HCEC 1CT (cell line): ENCODE measurements at places on chromosomes 11 and 22.

DNA sequence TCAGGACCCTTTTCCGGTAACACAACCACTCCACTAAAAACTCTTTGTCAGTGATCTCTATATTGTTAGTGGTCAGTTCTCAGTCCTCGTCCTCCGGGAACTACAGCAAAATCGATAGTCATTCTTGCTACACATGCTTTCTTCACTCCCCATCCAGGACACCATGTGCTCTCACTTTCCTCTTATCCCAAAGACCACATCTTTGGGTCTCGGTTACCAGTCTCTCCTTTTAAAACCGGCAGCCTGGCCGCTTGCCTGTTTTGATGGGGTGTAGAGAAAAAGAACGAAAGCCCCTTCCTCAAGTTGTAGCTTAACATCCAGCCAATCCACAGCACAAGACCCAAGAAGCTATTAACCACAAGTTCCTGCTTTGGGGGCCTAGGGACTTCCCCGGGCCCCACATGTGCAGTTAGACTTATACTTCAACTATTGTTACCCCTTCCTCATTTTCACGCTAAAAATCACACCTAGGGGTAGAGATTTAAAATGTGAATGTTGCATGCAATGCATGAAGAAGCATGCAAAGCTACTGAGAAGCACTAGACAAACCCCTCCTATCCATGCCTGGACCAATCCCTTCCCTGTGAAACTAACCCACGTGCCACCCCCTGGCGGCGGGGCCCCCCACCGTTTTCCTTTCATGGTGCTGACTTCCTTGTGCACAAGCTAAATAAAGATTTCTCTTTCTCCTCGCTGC is 1.5 kb upstream of the TOLLIP start:
- no peak for DNase-seq

DNA sequence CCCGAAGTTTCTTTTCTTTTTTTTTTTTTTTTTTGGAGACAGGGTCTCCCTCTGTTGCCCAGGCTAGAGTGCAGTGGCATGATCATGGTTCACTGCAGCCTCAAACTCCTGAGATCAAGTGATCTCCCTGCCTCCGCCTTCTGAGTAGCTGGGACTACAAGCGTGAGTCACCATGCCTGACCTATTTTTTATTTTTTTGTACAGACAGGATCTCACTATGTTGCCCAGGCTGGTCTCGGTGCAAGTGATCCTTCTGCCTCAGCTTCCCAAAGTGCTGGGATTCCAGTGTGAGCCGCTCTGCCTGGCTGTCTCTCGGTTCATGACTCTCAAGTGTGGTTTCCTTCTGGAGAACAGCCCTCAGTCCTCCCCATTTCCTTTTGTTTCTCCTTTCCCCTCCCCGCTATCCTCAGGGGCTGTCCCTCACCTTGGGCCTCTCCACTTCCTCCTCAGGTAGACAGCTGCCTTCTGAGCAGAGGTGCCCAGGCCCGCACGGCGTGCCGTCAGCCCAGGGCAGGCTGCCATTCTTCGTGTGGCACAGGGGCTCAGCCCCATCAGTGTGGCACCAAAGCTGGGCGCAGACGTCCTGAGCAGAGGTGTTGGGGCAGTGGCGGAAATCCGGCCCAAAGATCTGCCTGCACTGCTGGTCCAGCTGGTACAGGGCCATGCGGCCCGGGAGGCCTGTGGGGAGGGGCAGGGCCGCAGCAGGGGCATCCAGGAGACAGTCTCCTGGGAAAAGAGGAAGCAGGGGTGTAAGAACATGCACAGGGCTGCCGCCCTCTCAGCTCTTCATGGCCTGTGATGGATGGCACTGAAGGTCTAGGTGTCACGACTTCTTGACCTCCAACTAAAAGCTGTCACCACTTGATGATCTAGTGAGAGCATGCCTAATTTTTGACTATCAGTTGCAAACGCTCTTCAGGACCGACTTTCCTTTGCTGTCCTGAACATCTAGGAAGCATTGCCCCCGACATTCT is 14.0 kb downstream of the ADAMTS8 start:
- no peak for DNase-seq

DNA sequence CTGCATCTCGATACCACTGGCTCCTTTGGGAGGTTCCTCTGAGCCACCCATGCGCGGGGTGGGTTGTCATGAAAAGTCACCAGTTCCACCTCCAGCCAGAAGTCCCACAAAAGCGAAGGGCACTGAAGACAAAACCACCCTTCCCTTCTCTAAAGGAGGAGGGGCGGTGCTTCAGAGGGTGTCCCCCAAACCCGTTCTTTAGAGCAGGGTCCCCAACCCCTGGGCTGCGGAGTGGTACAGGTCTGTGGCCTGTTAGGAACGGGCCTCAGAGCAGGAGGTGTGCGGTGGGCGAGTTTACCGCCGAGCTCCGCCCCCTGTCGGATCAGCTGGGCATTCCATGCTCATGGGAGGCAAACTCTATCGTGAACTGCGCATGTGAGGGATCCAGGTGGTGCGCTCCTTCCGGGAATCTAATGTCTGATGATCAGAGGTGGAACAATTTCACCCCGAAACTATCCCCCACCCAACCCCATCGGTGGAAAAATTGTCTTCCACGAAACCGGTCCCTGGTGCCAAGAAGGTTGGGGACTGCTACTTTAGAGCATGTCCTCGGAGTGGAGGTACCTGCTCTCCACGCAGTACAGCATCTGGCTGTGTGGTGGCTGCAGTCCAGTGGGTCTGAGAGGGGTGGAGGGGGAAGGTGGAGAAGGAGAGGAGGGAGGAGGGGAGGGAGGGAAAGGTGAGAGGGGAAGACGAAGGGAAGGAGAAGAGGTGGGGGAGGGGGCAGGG is 72.9 kb upstream of the SEPTIN5 start:
- DNase-seq = peak; percentile 3

DNA sequence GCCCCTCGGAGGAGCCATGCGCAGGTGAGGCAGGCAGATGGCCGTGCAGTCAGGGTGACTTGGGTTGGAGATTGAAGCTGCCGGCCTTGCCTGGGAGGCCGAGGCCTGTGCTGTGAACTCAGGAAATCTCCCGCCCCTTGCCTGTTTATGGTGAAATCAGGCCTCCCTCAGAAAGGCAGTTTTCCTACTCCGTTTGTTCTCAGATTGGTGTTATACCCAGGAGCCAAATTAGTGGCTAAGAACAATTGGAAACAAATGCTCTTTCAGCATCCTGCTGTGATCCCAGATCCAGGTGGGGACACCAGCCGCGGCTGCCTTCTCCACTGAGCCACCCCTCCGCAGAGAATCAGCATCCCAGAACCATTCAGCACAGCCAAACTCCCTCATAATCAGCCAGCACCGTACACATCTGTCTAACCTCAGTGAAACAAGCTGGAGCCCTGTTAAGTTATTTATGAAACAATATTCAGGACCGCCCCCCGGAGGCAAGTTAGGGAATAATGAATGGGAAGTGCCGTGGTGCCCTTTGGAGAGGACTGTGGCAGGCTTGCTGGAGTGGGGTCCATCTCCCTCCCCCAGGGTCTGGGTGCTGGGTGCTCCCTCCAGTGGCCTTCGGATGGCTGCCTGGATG is 60.0 kb downstream of the PKNOX2 start:
- DNase-seq = peak; percentile 25

DNA sequence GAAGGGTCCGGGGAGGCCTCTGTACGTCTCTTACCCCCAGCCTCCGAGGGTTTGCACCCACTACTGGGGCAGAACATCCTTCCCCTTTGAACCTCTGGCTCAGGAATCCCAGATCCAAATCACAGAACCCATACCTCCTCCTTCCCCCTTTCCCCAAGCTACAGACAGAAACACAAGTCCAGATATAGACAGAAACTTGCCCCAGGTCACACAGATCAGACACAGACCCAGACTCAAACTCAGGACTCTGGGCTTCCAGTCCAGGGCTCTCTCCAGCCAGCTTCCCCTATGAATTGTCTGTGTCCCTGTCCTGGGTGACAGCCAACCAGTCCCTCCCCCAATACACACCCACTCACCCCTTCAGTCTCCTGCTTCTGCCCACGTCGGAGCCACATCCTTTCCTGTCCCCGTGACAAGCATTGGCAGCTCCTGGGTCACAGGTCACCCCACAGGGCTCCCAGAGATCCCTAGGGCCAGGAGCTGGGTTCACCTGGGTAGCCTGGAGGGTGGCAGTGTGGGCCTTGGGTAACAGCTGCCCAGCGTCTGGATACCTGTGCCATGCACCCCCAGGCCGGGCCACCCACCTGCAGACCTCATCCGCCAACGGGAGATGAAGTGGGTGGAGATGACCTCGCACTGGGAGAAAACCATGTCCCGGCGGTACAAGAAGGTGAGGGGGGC is 772 bp downstream of the TBC1D10C start:
- no peak for DNase-seq

DNA sequence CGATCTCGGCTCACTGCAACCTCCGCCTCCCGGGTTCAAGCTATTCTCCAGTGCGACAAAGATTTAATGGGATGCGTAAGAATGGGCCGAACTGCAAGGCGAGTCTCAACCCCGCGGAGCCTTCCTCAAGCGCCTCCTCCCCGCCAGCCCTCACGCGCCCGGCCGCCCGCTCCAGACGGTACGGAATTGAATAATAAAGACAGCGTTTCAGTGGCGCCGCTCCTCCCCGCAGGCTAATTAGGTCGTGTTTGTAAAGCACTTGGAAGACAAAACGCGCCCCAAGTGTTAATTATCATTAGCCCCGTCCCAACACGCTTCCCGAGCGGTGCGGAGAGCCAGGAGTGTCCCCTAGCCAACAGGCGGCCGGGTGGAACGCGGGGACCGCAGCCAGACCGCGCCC is 192.0 kb downstream of the BUD13 start:
- DNase-seq = no peak

GRCh38 chr11:44585421-44585820 is 20.0 kb downstream of the CD82 start:
- DNase-seq = no peak

- no peak for DNase-seq
Measured at GRCh38 chr11:88827018-88827676, 238.6 kb downstream of the GRM5 start.

- no peak for DNase-seq
Measured at GRCh38 chr11:1916132-1916985, 3.1 kb upstream of the TNNT3 start.

DNA sequence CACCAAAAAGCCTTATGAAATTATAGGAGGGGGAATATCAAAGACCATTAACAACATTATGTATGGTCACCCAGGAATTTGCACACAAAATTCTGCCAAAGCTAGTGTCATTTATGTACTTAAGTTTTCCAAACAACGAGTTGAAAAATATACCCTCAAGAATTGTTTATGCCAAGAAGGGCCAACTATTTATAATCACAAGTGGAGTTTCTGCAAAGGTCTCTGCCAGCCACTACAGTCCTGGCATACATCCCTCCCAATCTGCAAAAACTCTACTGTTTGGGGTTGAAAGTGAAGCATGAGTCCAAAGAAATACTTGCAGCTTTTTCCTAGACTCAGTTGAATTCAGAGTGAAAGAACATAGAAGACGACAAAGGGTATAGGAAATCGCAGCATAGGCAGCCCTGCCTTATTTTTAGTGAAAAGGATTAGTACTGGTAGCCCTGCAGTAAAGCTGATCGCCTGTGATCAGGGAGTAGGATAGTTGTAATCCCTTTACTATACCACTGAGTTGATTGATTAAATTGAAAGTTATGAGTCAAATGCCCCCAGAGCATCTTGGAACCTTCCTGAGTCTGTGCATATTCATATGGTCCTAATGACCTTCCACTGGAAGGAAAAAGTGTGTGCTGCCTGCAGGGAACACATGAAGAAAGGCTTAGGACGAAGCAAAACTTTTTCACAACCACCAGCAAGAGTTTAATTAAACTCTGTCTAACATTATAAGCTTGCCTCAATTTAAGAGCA is 144.0 kb downstream of the SPON1 start:
- DNase-seq = no peak

GRCh38 chr11:62400760-62401159 is 18.1 kb upstream of the SCGB1A1 start:
- peak; percentile 19 for DNase-seq

GRCh38 chr11:95895815-95896214 is 28.1 kb downstream of the MTMR2 start:
- DNase-seq = no peak

- DNase-seq = no peak
Measured at GRCh38 chr22:43207849-43208702, 21.1 kb upstream of the TTLL12 start.

DNA sequence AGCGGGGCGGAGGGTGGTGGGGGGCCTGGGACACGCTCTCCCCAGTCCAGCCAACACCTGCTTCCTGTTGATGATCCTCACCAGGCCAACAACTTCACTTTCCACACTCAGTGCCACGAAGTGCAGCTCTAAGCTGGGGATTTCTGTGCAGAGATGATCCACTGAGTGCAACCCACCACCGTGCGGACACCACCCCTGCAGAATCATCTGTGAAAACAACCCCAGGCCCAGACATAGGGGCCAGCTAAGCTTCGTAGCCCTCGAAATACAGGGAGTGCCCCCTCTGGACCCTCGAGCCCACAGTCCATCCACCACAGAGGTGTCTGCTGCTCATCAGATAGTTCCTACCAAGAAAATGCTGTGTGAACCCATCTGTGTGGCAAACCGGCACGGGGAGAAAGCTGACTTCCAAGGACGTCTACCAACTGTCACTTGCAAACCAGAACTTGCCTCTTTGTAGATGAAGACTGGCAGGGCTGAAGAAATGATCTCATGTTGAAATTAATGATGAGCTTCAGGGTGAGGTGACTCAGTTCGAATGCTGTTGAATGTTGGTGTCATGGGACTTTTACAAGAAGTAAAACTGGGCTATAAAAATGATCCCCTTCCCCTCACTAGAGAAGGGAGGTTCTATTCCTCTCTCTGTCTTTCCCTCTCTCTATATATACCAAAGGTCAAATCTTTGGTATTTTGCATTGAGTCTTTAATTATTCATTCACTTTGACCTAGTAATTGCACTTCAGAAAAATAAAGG is 73.4 kb downstream of the MYEOV start:
- no peak for DNase-seq

GRCh38 chr11:109849946-109850345 is 243.2 kb upstream of the ZC3H12C start:
- no peak for DNase-seq

- DNase-seq = no peak
Measured at GRCh38 chr11:128896356-128896755, 5.2 kb downstream of the KCNJ5 start.

GRCh38 chr11:122127020-122127419 is 11.0 kb upstream of the BLID start:
- no peak for DNase-seq

DNA sequence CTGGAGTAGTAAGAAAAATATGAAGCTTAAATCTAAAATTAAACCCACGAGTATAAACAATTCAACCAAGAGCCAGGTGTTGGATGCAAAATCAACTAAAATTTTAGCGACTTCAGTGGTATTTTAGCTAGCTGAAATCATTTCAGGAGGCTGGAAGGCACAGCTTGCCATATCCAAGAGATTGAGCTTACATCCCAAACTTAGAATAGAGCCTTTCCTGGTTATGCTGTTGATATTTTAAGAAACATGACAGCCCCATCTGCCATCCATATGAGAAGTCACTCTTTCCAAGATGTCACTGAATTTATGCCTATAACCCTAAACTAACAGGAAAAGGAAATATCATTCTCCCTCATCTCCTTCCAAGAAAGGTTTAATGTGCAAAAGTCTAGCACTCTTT is 334.0 kb downstream of the KCNA4 start:
- DNase-seq = no peak
